ENCODE measurements at places on chromosomes 6 and 20. TPM values are rescaled to one million over a fixed set of nuclear protein-coding genes. Genes with fewer than 3 reads are reported as not detected.

The THEMIS gene
- 0.13 TPM for total RNA-seq

The SNAI1 gene
- total RNA-seq: 0.81 TPM

The C6orf163 gene
- total RNA-seq: 1.6 TPM

The LY6G6C gene
- total RNA-seq: not detected

The HAO1 gene
- not detected for total RNA-seq

The EPB41L1 gene
- total RNA-seq: 14.8 TPM

The HDGFL1 gene
- total RNA-seq: not detected

The OPRL1 gene
- total RNA-seq: 0.75 TPM

The DSP gene
- 350 TPM for total RNA-seq

The MOXD1 gene
- total RNA-seq: 2.2 TPM

The ANGPT4 gene
- not detected for total RNA-seq

The RAB5IF gene
- total RNA-seq: 55.9 TPM

DNA sequence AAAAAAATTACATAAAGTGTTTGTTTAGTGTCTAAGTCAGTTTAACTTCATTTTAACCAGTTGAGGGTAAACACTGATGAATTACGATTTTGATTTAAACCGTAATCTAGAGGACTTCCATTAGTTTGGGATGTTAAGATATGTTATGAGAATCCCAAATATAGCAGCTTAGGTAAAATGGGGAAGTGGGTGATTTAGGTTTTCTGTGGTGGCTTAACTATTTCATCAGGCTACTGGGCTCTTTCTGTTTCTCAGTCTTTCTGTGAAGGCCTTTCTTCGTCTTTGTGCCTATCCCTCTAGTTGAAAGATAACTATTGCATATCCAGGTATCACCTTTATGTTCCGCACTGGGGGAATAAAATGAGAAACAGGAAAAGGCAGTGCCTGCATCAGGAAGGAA is 27.9 kb downstream of the CENPW start:
- no peak for DNase-seq

- no peak for DNase-seq
Measured at GRCh38 chr20:22815206-22815551, 219.9 kb upstream of the SSTR4 start.

- DNase-seq: no peak
Measured at GRCh38 chr6:41352396-41352795, 17.0 kb downstream of the NCR2 start.

DNA sequence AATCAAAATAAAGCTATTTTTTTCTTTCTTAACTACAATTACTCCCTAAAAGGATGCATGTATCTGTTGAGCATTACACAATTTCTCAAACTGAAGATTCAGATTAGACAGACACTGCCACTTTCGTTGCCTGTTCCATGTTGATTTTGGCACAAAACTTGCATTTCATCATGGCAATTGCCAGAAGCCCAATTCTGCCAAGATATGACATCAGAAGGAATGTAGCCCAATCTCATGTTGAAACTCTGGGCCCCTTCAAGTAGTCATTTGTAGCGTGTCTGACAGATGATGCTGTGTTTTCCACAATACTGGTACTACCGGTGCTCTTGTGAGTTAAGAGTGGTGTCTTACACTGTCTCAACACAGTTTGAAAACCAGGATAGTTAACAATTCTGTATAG is 705.4 kb downstream of the PTPRT start:
- no peak for DNase-seq

DNA sequence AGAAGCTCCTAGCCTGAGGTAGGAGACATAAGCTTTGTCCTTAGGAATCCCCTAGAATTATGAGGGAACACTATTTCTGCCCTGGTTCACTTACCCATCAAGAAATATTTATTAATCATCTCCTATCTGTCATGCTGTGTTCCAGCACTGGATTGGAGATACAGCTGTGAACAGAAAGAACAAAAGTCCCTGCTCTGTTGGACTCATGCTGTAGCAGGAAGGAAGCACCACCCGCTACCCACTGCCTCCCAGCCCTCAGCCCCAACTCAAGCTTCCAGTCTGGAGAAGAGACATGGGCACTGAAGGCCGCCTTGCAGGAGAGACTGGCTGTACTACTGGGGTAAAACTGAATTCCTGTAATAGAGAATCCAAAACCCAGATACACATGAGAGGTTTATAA is 78.0 kb downstream of the MDGA1 start:
- no peak for DNase-seq

DNA sequence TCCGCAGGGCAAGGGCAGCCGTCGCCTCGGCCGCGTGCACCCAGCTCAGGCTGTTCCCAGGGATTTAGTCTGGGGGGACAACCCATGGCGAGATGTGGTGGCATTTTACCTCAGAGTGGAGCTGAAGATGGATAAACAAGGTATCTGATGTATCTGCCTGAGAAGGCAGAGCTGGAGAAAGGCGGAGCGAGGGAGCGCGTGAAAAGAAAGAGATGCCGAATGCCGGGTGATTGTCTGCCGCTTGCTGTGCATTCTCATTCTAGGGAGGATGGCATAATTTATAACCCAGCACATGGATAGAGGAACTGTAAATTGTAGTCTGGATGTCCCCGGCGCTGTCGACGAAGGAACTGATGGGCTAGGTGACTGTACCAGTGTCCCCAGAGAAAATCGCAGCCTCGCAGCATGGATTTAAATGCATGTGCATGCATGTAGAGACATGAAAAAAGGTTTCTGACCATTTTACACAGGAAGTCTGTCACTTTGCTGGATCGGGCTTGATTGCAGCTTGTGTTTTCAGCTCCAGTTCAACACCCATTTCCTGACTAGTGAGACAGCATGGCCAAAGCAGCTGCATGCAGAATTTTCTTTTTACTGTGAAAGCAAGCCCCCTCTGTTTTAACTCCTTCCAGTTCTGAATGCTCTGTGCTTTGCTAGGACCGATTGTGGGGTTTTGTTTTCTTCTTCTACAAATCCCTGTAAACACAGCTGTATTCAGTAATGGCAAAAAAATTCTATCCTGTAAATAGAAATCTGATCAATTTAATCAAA is 149.7 kb downstream of the PRL start:
- peak; percentile 33 for DNase-seq

DNA sequence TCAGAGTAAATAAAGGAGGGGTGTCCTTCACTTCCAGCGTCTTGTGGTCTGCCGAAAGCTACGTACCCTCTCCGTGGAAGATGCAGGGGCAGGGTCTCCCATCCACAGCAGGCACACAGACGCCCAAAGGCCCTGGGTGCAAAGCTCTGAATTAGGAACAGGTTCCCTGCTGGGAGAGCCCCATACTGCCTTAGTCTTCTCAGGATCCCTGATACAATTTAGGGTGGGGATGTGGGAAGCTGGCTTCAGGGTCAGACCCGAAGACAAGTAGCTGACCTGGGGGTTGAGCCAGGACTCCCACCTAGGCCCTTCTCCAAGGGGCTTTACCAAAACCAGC is 74.1 kb downstream of the TTLL2 start:
- no peak for DNase-seq

GRCh38 chr6:16762268-16762549 is 949 bp upstream of the ATXN1 start:
- DNase-seq: no peak

DNA sequence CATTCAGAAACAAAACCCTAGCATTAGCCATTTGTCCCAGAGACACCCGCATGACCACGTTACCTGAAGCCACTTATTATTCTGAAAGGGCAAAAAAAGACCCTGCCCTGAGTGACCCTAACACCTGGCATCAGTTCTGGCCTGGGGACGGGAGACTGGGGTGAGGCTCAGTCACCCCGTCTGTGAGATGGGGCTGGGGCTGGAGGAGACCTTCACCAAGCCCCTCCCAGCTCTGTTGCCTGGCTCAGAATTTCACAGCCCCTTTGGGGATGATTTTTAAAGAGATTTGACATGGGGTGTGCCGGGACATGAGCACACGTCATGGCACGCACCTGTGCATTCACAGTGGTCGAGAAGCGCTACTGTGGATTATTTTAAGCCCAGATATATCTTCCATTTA is 1.4 kb upstream of the BPIFB6 start:
- DNase-seq: no peak

- peak; percentile 81 for DNase-seq
Measured at GRCh38 chr6:35590622-35591066, 77.9 kb upstream of the TULP1 start.

- no peak for DNase-seq
Measured at GRCh38 chr6:94893327-94893726, 684.0 kb upstream of the MANEA start.

DNA sequence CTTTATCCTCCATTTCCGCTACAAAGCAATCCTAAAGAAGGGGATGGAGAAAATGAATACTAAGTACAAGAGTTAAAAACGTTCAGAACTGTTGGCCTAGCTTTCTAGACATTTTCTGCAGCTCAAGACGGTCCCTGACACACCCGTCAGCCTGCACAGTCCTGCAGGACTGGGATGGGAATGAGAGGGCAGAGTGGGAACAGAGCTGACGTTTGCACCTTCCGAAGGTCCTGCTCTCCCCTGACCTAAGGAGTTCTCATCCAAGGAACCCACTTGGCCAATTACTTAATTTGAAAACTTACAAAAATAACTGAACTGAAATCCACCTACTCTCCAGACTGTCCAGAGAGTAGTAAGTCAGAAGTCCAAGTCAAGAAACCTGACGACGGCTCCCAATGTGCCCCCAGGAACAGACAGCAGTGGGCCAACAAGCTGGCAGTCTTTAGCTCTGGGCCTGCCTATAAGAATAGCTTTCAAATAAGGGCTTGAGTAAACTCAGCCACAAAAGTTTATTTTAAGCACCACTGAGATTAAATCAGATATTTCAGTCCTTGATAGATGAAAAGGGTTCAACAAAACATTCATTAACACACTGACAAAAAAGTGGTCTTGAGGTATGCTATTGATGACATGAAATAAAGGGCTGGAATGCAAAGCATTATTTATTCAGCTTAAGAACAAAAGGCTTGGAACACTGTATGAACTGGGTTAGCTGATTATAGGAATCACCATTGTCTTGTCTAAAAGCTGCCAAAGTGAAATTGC is 76.8 kb downstream of the CNKSR3 start:
- DNase-seq: no peak

- no peak for DNase-seq
Measured at GRCh38 chr6:134741200-134741536, 208.7 kb downstream of the ALDH8A1 start.

- no peak for DNase-seq
Measured at GRCh38 chr6:30480536-30481156, 8.7 kb upstream of the HLA-E start.

DNA sequence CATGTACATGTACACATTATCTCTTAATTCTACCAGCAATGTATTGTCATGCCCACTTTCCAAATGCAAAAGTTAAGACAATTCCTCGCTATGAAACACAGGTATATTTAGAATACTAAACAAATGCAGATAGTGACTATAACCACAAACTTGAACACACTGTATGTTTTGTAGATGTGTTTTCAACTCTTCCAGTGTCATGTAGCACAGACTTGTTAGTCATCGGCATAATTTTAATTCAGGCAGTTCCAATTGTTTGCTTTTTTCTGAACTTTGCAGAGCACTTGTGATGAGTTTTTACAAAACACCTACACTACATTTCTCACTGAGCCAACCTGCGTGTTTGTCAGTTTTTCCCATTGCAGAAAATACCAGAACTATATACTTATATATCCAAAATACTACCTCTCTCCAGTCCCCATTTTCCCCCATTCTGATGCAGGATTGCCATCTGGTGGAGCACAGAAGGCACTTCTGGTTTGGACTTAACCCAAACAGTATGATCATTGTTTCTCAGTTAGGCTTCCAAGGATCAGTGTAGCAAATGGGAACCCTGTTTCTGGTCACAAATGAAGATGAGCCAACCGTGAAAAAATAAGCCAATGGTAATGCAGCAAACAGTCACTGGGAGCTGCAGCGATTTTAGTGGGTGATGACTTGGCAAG is 143.4 kb downstream of the ADGRB3 start:
- DNase-seq: no peak

GRCh38 chr6:163741743-163742363 is 327.3 kb downstream of the QKI start:
- peak; percentile 48 for DNase-seq

- DNase-seq: no peak
Measured at GRCh38 chr20:13139459-13140150, 81.5 kb upstream of the ISM1 start.

- no peak for DNase-seq
Measured at GRCh38 chr20:44683263-44684046, 31.7 kb upstream of the CCN5 start.

DNA sequence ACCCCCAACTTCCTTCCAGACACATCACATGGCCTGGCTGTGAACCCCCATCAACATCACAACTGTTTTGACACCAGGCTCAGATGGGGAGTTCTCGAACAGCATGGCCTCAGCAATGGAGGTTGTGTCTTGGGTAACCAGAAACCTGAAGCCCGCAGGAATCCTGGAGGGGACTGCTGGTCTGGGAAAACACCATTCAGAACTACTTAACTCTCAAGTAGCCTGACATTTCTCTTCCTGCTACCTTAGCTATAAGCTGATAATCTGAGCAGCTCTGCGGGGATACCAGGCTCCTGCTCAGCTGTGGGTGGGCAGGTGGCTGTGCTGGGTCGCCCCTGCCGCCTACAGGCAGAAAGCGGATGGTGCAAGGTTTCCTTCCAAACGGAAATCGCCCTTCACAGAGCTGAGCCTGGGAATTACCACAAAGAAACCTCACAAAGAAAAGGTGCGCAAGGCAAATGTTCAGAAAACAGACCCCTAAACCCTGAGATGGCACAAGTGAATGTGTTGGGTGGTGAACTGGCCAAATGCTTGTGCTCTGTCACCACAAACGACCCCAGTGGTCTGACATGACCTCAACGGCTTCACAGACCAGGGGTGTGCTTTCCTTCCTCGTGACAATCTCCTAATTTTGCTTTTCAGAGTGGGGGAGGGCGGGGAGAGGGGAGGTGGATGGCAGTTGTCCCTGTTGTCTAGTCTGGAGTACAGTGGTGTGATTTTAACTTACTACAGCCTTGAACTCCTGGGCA is 29.5 kb downstream of the SNX5 start:
- peak; percentile 72 for DNase-seq

GRCh38 chr6:14276667-14277404 is 159.3 kb downstream of the CD83 start:
- no peak for DNase-seq

GRCh38 chr6:130756824-130757223 is 70.4 kb upstream of the SMLR1 start:
- no peak for DNase-seq

GRCh38 chr6:131065112-131065823 is 2.2 kb upstream of the EPB41L2 start:
- no peak for DNase-seq

GRCh38 chr20:51166489-51166888 is 143.6 kb upstream of the KCNG1 start:
- no peak for DNase-seq

DNA sequence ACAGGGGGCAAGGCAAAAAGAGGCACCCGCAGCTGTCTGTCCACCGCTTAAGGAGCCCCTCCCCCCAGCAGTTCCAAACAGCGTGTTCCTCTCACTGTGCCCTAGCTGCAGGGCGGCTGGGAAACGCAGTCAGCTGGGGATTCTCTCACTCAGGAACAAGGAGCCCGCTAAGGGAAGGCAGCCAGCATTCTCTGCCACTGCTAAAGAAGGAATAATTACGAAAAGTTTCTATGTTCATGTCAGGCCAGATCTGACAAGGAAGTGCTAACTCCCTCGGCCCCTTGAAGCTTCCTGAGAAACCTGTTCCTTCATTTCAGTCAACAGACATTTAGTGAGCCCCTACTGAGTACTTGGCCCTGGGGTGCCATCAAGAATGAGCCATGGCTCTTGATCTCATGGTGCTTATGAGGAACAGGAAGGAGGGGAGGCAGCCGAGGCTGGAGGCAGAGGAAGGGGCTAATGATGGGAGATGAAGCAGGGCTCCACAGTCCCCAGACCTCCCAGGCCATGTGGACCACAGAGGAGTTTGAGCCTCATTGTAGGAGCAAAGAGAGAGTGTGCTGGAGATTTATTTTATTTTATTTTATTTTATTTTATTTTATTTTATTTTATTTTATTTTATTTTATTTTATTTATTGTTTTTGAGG is 101.7 kb upstream of the PMEPA1 start:
- DNase-seq: no peak
